ENCODE measurements at places on chromosomes 4 and X. TPM values are rescaled to one million over a fixed set of nuclear protein-coding genes. Genes with fewer than 3 reads are reported as not detected.

Gene QDPR
- 15.1 TPM for total RNA-seq

Gene PABPC1L2B
- not detected for total RNA-seq

Gene C4orf54
- under 0.01 TPM for total RNA-seq

Gene DUSP9
- not detected for total RNA-seq

Gene FGF16
- total RNA-seq, result 1.9 TPM

Gene IQCM
- total RNA-seq, result not detected

Gene GLRB
- 0.94 TPM for total RNA-seq

Gene TMEM175
- 16.7 TPM for total RNA-seq

Gene F8A2
- total RNA-seq, result not detected
